ENCODE measurements at places on chromosomes 16 and 17.
A peak's percentile ranks its signal among the peaks of the same experiment; 100 is the strongest.

DNA sequence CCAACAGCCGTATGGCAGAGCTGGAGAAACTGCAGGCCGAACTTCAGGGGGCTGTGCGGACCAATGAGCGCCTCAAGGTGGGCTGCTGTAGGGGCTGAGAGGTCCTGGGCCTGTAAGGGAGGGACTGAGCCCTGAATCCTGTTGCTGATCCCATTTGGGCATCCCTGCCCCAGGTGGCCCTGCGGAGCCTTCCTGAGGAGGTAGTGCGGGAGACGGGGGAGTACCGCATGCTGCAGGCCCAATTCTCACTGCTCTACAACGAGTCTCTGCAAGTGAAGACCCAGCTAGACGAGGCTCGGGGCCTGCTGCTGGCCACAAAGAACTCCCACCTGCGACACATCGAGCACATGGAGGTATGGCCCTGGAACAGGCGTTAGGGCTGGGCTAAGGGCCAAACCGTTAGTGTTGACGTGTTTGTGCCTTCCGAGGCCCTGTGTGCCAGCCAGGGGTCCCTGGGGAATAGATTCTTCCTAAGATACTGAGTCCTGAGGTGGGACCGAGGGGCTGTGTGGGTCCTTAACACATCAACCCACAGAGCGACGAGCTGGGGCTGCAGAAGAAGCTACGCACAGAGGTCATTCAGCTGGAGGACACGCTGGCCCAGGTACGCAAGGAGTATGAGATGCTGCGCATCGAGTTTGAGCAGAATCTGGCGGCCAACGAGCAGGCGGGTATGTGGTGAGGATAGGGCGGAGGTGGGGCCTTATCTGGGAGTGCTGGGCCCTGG is 4.2 kb downstream of the RNF40 start:
- no peak for DNase-seq

GRCh38 chr16:66389256-66390176 is 23.0 kb downstream of the CDH5 start:
- no peak for DNase-seq

- peak; percentile 56 for DNase-seq
Observed at GRCh38 chr16:25108054-25108453, 3.5 kb upstream of the LCMT1 start.

GRCh38 chr17:10614536-10615155 is 42.5 kb downstream of the MYH3 start:
- DNase-seq: no peak

DNA sequence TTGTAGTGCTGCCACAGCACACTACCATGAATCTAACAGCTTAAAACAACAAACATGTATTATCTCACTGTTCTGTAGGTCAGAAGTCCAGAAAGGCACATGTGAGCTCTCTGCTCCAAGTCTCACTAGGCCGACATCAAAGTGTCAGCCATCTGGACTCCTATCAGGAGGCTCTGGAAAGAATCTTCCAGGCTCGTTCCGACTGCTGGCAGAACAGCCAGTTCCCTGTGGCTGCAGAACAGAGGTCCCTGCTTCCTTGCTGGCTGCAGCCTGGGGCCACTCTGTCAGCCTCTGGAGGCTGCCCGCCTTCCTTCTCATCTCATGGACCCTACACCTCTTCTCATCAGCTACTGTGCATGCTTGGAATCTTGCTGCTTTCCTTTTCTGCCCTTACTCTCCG is 168.9 kb downstream of the CBLN1 start:
- no peak for DNase-seq

DNA sequence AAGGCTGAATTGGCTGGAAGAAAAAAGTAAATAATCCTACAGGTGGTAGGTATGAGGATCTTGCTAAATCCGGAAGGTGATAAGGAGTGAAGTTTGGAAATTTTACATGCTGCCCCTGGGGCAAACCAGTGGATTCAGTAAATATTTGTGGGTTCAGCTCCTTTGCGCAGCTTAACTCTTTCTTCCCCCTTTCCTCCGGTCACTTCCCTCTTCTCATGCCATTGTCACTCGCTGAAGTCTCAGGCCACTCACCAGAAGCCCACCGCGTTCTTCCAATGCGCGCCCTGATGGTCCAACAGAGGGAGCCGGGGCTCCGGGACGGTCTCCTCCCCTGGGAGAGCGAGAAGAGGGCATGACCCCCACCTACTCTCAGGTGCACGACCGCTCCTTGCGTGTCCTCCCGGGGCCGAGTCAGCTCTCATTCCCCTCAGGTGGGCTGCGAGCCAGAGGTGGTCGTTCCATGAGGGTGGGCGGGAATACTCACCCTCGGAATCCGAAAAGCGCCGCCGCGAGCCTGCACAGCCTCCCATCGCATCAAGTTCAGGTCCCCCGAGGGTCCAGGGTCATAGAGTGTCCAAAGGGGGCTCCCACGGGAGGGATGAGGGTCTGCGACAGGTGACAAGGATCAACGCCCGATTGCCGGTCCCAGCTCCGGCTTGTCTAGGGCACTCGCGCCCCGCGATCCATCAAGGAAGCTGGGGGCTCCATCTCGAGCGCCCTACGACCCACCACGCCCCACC is 474 bp downstream of the CLN3 start:
- no peak for DNase-seq

- no peak for DNase-seq
Observed at GRCh38 chr17:41340494-41340893, 10.1 kb downstream of the KRT33A start.

DNA sequence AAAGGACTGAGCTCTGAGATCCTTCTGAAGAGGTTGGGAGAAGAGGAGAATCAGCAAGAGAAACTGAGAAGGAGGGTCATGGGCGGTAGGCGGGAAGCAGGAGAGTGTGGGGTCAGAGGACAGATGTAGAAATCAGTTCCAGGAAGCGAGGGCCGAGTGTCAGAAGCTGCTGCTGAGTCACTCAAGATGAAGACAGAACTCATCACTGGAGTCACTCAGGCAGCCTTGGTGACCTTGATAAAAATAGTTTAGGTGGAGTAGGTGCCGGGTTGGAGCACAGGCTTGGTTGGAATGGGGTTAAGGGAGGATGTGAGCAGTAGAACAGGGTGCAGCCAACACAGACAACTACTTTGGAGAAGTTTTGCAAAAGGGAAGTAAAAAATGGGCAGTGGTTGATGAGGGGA is 6.1 kb upstream of the ITGAM start:
- peak; percentile 74 for DNase-seq

DNA sequence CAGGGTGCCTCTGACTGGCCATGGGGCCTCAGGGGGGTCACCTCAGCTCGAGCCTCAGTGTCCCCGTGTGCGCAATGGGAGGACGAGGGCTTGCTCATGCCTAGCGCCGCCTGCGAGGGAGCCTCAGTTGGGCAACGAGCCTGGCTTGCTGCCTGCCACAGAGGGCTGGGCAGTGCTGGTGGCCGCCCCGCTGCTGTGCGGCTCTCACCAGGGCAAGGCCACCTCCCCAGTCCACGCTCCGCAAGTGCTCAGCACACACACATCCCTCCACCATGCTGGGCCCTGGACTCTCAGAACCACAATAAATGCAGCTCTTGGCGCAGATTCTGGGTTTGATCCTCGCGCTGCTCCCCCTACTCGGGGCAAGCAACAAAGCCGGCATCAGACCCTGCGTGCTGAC is 76.2 kb downstream of the ENGASE start:
- DNase-seq: no peak
